CD8-positive, alpha-beta memory T cell (primary cell): ENCODE measurements at places on chromosomes 3 and 15. TPM values are rescaled to one million over a fixed set of nuclear protein-coding genes. Genes with fewer than 3 reads are reported as not detected.

DNA sequence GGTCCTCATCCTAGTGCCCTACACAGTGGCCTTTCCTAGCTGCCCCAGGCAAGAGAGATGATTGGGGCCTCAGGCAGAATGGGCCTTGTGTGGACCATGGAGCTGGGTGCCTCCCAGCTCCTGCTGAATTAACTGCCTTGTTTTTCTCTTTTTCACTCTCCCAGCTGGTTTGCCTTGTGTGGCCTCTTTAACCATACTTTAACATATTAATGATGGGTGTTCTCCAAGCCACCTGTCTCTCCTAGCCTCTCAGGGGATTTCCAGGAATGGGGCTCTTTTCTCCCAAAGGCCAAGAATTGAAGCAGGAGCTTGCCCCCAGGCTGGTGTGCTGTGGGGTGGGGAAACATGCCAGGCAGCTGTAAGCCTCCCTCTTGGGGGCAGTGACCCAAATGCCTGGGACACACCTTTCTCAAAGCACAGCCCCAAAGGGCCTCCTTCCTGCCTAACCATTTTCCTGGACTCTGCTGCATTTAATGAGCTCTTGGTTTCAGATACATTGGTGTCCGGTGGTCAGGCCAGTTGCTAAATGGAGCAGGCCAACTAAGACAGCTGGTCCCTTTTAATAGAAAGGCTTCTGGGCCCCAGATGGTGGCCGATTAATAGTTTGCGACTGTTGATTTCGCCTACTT, 5.6 kb downstream of the ALPK3 start:
- no peaks in the 10 kb centered on the region for H3K27me3 ChIP-seq
- H3K4me1 ChIP-seq: peaks cover 8% of the 10 kb centered on the region
- no peaks in the 10 kb centered on the region for H3K36me3 ChIP-seq
- DNase-seq: no peak

- DNase-seq: no peak
- H3K27me3 ChIP-seq: no peaks in the 10 kb centered on the region
- no peaks in the 10 kb centered on the region for H3K4me1 ChIP-seq
- H3K36me3 ChIP-seq: no peaks in the 10 kb centered on the region
Measured at GRCh38 chr15:71662306-71662705, 148.0 kb upstream of the NR2E3 start.

- no peak overlapping the region for H3K27ac ChIP-seq
- no peaks in the 10 kb centered on the region for H3K4me1 ChIP-seq
- H3K36me3 ChIP-seq: no peaks in the 10 kb centered on the region
- H3K4me3 ChIP-seq: no peak overlapping the region
- no peaks in the 10 kb centered on the region for H3K27me3 ChIP-seq
- DNase-seq: no peak
Measured at GRCh38 chr15:48802867-48803266, 8.0 kb downstream of the CEP152 start.

GRCh38 chr15:29196290-29196689, 73.3 kb downstream of the NSMCE3 start:
- H3K27ac ChIP-seq: no peak overlapping the region
- no peaks in the 10 kb centered on the region for H3K27me3 ChIP-seq
- H3K4me3 ChIP-seq: no peak overlapping the region
- no peaks in the 10 kb centered on the region for H3K4me1 ChIP-seq

DNA sequence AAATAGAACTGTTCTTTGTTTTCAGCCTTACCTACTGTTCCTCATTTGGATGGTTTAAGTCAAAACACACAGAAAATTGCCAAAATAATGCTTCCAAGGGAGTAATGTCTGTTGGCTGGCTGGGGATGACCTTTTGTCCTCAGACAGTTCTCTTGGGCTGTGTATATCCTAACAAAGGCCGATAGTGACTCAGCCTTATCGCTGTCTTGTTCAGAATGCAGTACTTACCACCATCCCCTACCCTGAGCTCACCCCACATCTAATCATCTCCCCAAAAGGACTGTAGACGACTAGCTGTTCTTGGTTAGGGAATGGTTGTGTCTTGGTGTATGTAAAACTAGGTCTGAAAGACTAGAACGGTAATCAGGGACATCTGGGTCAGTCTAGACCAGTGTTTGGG, 35.0 kb downstream of the RAB11A start:
- no peaks in the 10 kb centered on the region for H3K27me3 ChIP-seq
- peak overlapping the region; percentile 5 for H3K27ac ChIP-seq
- no peak overlapping the region for H3K4me3 ChIP-seq
- no peaks in the 10 kb centered on the region for H3K4me1 ChIP-seq

GRCh38 chr3:172877011-172877410, 126.5 kb downstream of the ECT2 start:
- H3K27me3 ChIP-seq: no peaks in the 10 kb centered on the region
- no peak overlapping the region for H3K27ac ChIP-seq
- no peak overlapping the region for H3K4me3 ChIP-seq
- no peaks in the 10 kb centered on the region for H3K36me3 ChIP-seq
- no peaks in the 10 kb centered on the region for H3K4me1 ChIP-seq

DNA sequence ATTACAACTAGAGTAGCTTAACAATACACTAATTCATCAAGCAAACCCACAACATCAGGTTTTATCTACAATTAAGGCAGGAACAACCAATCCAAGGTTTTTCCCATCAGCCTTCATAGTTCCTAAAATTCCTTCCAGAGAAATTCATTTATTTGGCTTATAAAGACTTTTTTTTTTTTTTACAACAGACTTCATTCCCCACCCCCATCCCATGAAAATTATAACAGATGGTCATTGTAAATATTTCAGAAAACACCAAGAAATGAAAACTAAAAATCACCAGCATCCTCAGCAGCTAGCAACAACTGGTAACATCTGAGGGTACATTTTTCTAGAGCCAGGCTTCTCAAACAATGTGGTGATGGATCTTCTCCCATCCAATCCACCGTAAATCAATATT, 11.0 kb downstream of the SH3BP5 start:
- H3K27me3 ChIP-seq: no peaks in the 10 kb centered on the region
- peaks cover 2% of the 10 kb centered on the region for H3K36me3 ChIP-seq
- H3K4me3 ChIP-seq: no peak overlapping the region
- H3K4me1 ChIP-seq: peaks cover 75% of the 10 kb centered on the region
- DNase-seq: no peak

- no peaks in the 10 kb centered on the region for H3K4me1 ChIP-seq
- peaks cover 44% of the 10 kb centered on the region for H3K27me3 ChIP-seq
- no peak overlapping the region for H3K27ac ChIP-seq
- H3K36me3 ChIP-seq: no peaks in the 10 kb centered on the region
- H3K4me3 ChIP-seq: no peak overlapping the region
Measured at GRCh38 chr3:124034016-124034843, 42.3 kb upstream of the ROPN1 start.

DNA sequence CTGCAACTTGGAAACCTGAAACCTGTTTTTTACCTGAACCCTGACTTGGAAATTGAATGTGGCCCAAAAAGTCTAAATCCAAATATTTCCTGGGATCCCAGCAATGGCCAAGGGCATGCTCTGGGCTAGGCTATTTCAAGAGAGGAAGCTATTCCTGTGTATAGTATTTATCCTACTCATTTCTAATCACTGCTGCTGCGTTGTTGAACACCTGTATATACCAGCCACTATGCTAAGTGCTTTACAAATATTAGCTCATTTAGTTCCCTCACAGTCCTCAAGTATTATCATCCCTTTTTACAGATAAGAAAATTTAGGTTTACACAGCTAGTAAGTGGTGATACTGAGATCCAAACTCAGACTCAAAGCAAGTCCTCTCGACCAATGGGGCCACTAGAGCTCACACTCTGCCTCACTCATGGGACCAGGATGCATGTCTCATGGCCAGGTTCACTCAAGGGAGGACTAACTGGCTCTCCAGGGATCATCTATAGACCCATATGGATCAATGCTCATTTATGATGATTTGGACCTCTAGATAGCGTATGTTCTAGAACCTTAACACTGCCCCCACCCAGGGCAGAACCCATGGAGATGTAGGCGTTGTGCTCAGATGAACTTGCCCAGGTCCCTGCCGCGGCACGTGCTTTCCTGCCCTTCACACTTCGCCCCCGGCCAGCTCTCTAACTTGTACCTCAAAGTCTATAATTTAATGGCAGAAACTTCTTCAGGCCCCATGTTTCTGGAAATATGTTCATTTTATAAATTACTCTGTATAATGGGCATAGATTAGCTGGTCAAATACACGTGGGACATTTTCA, 2.6 kb upstream of the CCR4 start:
- H3K36me3 ChIP-seq: no peaks in the 10 kb centered on the region
- H3K27ac ChIP-seq: no peak overlapping the region
- DNase-seq: no peak
- H3K4me1 ChIP-seq: peaks cover 21% of the 10 kb centered on the region
- H3K27me3 ChIP-seq: no peaks in the 10 kb centered on the region
- H3K4me3 ChIP-seq: no peak overlapping the region

DNA sequence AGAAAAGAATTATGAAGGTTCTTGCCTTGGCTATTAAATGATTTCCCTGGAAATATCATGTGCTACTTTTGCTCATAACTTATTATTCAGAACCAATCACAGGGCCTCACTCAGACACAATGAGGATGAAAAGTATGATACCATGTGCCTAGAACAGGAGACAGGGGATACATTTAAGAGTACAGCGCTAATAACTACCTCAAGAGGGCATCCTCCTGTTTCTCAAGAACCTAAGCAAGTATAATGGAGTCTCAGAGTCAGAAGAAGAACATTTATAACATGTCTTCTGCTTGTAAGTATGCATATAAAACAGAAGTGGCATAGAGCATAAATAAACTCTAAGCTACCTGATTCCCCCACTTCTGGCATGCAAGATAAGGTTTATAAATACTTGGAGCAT, 125.4 kb upstream of the MME start:
- no peaks in the 10 kb centered on the region for H3K36me3 ChIP-seq
- H3K4me1 ChIP-seq: no peaks in the 10 kb centered on the region
- no peaks in the 10 kb centered on the region for H3K27me3 ChIP-seq
- H3K4me3 ChIP-seq: no peak overlapping the region

DNA sequence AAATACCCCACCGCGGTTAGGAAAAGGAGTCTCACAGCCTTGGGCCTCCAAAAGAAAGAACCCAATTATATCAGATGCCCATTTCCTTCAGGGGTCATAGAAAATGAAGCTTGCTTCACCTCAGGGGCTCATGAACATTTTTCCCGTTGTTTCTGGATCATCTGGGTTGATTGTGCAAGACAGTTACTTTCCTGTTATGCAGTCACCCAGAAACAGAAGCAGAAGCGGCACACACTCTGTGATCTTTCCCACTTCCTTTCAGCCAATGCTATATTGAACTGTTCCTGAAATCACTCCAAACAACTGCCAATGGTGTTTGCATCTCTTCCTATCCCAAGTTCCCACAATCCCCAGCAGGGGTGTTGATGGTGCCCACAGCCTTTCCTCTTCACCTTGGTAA, 295.6 kb upstream of the RASGRP1 start:
- no peak for DNase-seq
- H3K4me1 ChIP-seq: no peaks in the 10 kb centered on the region
- H3K27me3 ChIP-seq: no peaks in the 10 kb centered on the region
- no peak overlapping the region for H3K4me3 ChIP-seq

DNA sequence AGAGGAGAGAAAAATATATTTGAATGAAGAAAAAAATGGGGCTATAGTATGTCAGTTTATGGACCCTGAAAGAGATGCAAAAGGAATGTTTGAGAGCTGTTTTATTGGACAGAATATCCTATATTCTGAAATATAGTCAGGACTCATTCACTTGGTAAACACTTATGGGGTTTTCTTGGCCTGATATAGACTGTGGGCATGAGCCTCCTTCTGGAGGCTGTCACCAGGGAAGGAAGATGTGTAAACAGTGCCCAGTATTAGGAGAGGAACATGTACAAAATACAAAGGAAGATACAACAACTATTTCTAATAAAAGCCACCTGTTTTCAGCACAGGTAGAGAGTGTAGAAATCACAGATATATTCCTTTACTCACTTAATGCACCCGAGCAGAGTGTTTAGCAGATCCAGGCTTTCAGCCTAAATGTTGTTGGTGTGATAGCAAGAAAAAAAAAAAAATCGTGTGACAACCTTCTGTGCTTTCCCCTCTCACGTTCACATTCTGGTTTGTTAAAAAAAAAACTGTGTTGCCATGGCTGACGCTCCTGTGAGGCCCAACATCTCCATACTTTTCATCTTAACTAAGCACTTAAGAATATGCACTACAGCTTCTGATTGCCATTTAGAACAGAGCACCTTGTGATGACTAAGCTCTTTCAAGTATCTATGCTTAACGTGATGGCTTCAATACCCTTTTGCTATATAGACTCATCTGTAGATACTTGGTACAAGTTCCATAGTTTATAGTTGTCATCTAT, 134.1 kb downstream of the MBNL1 start:
- no peaks in the 10 kb centered on the region for H3K27me3 ChIP-seq
- H3K4me1 ChIP-seq: peaks cover 78% of the 10 kb centered on the region

GRCh38 chr3:29331456-29332194, 50.8 kb downstream of the RBMS3 start:
- H3K27ac ChIP-seq: no peak overlapping the region
- no peak overlapping the region for H3K4me3 ChIP-seq
- H3K36me3 ChIP-seq: no peaks in the 10 kb centered on the region
- DNase-seq: no peak
- H3K27me3 ChIP-seq: no peaks in the 10 kb centered on the region
- no peaks in the 10 kb centered on the region for H3K4me1 ChIP-seq

- H3K4me1 ChIP-seq: peaks cover 15% of the 10 kb centered on the region
- no peak for DNase-seq
- H3K4me3 ChIP-seq: no peak overlapping the region
- no peak overlapping the region for H3K27ac ChIP-seq
Measured at GRCh38 chr15:33099739-33100138, 94.8 kb downstream of the FMN1 start.

DNA sequence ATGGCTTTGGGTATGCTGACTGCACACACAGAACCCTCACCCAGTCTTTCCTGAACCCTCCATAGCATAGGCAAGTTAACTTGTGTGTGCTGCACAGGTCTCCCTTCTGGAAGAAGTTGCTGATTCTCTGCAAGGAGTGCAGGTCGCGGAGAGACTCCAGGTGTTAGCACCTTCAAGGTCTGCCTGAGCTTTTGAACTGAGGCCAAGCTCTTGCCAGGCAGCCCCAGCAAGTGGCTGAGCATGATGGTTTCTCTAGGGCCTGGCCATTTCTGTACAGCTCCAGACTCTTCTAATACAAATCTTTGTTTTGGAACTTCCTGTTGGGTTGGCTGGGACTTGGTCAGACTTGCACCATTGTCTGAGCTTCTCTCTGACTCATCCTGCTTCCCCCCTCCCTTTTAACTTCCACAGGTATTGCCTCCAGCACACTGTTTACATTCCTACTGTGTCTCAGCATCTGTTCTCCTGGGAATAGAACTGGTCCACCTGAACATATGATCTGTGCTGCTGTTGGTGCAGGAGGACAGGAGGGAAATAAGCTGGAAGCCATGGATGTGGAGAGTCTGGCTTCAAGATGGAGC, 53.3 kb downstream of the KY start:
- no peak overlapping the region for H3K4me3 ChIP-seq
- no peak for DNase-seq
- H3K27ac ChIP-seq: no peak overlapping the region

- DNase-seq: no peak
- H3K4me3 ChIP-seq: no peak overlapping the region
- no peaks in the 10 kb centered on the region for H3K4me1 ChIP-seq
- H3K27me3 ChIP-seq: peaks cover 4% of the 10 kb centered on the region
- H3K27ac ChIP-seq: no peak overlapping the region
Measured at GRCh38 chr3:8532251-8532871, 30.7 kb downstream of the LMCD1 start.

The DVL3 gene
- 15.4 TPM for polyA plus RNA-seq

The TADA3 gene
- 64.4 TPM for polyA plus RNA-seq

The LINGO1 gene
- not detected for polyA plus RNA-seq

The CEP19 gene
- 7.4 TPM for polyA plus RNA-seq

The NEO1 gene
- polyA plus RNA-seq: 3.9 TPM

The SCAPER gene
- 26.6 TPM for polyA plus RNA-seq

The WNT5A gene
- polyA plus RNA-seq: not detected

The DOCK3 gene
- 0.16 TPM for polyA plus RNA-seq

The CTXN2 gene
- not detected for polyA plus RNA-seq

The ADGRG7 gene
- not detected for polyA plus RNA-seq
